B cell (primary cell): ENCODE measurements at places on chromosomes 1 and 21. TPM values are rescaled to one million over a fixed set of nuclear protein-coding genes. Genes with fewer than 3 reads are reported as not detected.

GRCh38 chr1:109500941-109501381 is 7.1 kb downstream of the CYB561D1 start:
- no peak for DNase-seq

DNA sequence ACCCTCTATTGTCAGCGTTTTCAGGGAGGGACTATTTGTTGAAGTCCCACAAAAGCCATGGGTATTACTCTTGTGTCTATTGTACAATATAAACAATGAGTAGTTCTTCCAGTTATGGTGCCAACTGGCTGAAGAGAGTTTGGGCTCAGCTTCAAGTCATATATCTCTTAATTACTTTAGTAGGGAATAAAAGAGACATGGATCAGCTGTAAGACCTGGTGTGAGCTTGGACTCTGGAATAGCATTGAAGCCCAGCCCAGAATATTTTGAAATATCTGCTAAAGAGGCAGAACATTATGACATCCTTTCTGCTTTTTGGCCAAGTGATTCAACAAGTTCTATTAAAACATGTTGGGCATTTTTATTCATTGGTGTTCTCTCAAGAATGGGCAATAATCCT is 224.9 kb downstream of the BACH1 start:
- DNase-seq = no peak

GRCh38 chr1:36836196-36836883 is 198.0 kb downstream of the GRIK3 start:
- no peak for DNase-seq

- DNase-seq = no peak
These were observed 629.1 kb downstream of the SMYD3 start for GRCh38 chr1:245877976-245878375.

- no peak for DNase-seq
These were observed 14.3 kb downstream of the ALG6 start for GRCh38 chr1:63381741-63382140.

DNA sequence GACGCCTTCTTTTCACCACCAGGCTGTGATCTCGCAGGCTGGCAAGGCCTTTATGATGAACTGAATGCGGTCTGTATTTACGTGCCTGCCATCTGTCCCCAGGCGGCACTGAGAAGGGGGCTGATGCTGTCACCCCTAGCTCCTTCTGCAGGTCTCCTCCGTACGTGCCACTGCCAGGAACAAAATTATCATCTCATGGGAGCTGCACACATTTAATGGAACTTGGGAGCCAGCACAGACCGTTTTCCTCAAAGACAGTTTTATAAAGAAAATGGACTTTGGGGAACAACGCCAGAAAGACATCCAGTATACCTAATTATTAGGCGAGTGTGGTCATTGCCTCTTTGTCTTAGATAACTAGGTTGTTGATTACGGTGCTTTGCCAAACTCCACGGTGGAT is 434.5 kb downstream of the KIF26B start:
- DNase-seq = no peak

- DNase-seq = no peak
These were observed 13.4 kb downstream of the KCNE1 start for GRCh38 chr21:34498623-34499022.

- DNase-seq = no peak
These were observed 139.9 kb upstream of the ATP1B1 start for GRCh38 chr1:168966636-168967035.

- no peak for DNase-seq
These were observed 125.5 kb upstream of the CHRM3 start for GRCh38 chr1:239260842-239261241.

DNA sequence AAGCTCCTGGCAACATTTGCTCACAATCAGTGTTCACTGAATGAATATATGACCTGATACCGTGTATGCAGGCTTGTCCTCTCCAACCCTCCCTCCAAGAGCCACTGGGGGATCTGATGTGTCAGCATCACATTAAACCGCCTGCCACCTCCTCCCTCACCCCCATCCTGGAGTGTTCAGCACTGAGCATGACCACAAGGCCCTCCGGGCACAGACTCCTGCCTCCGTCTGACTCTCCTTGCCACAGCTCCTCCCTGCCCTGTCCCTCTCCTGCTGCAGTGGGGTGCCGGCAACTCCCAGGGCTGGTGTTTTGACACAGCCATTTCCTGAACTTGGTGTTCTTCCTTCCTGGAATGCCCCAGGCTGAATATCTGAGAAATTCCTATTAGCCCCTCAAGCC is 136.7 kb downstream of the FCRL5 start:
- DNase-seq = no peak

DNA sequence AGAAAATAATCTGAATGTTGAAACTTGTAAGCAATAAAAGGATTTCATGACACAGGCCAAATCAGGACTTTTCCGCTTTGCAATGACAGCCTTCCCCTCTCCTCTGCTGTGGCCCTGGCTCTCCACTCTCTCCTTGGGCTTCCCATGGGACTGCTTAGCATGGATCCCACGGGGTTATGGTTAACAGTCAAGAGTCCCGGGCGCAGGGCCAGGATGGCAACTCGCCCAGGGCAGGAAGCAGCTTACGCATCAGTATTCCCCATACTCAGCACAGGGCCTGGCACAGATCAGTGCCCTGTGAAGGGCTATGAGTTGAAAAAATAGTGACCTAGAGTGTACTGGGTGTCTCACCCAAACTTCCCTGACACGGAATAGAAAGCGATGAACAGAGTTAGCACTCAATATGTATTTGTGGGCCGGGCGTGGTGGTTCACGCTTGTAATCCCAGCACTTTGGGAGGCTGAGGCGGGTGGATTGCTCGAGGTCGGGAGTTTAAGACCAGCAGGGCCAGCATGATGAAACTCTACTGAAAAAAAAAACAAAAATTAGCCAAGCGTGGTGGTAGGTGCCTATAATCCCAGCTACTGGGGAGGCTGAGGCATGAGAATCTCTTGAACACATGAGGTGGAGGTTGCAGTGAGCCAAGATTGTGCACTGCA is 29.1 kb upstream of the GRHL3 start:
- DNase-seq = no peak

DNA sequence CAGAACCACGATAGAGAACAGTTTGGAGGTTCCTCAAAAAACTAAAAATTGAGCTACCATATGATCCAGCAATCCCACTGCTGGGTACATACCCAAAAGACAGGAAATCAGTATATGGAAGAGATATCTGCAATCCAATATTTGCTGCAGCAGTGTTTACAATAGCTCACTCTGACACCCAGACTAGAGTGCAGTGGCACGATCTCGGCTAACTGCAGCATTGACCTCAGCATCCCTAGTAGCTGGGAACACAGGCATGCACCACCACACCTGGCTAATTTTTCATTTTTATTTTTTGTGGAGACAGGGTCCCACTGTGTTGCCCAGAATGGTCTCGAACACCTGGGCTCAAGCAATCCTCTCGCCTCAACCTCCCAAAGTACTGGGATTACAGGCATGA is 13.1 kb downstream of the TTC13 start:
- no peak for DNase-seq

DNA sequence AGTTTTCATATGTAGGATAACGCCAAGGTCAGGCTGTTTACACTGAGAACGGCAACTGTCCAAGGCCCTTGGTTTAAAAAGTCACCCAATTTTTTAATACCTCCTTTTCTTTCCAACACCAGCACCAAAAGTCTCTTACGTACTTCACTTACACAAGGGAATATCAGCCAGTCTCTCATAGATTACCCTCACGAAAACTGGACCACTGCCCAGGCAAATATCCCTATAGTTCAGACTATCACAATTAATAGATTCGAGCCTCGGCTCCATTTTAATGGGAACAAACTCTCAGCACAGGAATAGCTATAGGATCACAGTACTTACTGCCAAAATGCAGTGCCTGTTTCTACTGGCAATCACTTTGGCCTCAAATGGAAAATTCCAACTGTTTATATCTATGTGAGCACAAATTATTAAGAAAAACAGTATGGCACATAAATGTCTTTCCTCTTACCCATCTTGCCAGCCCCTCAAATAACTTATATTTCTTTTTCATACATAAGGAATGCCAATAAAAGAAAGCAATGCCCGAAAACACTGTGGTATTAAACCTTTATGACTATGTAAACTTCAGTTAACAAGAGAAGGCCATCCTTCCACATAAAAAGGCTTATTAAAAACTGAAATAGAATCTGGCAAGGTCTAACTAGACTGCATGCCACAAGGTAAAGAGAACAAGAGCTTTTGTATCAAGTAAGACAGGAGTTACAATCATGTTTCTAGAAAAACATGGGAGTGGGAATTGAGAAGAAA is 97.8 kb downstream of the SLC45A1 start:
- no peak for DNase-seq

GRCh38 chr21:44374601-44375280 is 21.3 kb downstream of the TRPM2 start:
- no peak for DNase-seq

Gene CHIA
- not detected in 2 replicates for total RNA-seq

DNA sequence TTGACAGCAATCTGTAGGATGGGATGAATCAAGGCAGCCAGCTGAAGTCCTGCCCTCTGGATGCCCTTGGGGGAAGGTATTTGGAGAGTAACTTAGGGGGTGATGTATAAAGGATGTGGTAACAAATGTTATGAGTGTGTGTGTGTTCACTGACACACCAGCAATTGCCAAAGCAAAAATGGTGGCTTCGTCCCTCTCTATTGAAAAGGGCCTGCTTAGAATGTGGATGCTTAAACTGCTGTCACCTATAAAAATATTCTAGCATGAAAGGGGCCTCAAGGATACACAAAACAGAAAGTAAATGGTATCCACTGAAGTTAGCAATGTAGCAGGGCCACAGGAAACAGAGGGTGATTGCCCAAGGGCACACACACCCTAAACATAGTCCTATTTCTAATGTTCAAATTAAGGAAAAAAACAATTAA is 15.1 kb upstream of the AIM2 start:
- DNase-seq = no peak

DNA sequence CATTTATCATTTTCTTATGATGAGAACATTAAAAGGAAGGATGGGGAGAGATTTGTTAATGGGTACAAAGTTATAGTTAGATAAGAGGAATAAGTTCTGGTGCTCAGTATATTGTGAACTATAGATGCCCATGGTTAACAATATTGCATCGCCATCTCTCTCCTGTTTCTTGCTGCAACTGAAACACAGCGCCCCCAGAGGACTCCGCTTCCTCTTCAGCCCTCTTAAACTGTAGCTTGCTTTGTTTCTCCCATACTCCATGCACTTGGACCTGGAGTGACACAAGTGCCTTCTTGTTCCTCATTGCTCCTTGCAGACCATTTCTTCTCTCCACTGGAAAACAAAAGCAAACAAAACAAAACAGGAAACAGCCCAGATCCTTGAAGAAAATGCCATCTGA is 70.1 kb upstream of the NTPCR start:
- no peak for DNase-seq

Gene DENND2C
- total RNA-seq = 0.76 and 0.87 TPM in 2 replicates

DNA sequence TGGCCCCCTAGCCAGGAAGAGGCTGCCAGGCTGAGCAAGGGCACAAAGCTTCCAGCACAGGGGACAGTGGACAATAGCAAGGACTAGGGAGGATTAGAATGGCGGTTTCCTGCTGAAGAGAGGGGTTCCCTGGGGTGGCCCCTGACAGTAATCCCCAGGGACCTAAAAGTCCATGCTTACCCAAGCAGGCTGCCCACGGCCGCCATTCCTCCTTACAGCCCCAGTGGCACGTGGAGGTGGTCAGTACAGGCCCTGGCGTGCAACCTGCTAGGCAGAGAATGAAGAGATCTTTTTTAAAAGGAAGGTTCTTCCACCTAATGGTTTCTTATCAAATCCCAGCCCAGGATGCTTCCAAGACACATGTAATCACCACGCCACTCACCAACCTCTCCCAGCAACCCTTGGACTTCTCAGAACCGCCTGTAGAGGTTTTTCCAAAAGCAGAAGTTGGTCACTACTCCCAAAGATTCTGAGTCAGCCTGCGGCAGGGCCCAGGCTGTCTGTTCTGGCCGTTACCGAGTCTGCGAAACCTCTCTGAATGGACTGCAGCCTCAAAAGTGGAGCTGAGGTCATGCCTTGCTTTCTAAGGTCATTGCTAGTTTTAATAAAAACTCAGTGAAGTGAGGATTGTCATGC is 926 bp downstream of the MRPL55 start:
- no peak for DNase-seq

Gene MROH7
- not detected in 2 replicates for total RNA-seq

DNA sequence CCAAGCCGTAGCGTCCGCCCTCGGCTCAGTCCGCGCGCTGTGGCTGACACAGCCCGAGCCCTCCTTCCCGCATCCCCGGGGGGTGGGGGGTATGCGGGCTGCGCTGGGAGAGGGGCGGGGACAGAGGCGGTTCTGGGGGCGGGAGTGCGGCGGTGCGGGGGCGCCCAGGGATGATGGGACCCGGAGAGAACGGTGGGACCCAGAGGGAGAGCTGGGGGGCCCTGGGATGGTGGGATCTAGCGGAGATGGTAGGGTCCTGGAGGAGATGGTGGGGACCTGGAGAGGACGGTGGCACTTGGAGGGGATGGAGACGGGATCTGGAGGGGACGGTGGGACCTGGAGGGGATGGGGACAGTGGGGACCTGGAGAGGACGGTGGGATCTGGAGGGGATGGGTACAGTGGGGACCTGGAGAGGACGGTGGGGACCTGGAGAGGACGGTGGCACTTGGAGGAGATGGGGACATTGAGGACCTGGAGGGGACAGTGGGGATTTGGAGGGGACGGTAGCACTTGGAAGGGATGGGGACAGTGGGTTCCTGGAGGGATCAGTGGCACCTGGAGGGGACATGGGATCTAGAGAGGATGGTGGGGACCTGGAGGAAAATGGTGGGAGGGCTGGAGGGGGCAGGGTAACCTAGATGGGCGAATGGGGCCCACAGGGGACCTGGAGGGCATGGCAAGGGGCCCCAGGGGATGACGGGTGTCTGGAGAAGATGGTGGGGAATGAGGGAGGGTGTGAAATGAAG is 477 bp downstream of the SNAP47 start:
- peak; percentile 23 for DNase-seq

GRCh38 chr1:196603651-196604050 is 4.6 kb downstream of the KCNT2 start:
- no peak for DNase-seq

DNA sequence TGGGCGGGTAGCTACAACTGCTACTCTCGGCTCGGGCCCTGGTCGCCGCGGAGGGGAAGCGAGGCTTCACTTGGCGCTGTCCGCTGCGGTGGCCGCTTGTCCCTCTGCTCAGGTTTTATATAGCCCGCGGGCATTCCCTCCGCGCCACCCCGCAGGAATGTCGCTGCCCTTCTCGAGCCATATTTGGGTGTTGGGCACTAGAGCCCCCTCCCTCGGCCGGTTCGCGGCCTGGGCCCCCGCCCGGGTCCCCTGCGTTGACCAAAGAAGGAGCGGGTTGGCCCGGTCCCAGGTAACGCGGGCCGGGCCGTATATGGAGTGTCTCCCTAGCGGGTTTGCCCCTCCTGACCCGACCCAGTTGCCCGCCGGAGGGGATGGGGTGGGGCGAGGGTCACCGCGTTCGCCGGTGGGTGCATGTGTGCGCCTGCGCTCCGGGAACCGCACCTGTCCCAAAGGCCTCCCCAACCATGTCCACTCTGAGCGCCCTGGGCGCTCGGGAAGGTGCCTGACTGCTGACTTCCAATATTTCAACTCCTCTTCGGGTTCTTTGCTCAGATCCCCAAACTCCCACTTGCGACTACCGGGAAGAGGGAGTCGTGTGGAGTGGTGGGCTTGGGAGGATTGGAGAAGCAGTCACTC is at the start of gene ACTA1:
Gene ACTA1, minus strand, starts transcription at position 90 of the 636 bp plus-strand sequence. CDS start 979 bp downstream, outside the sequence.
- no peak for DNase-seq

Gene C1orf53
- total RNA-seq = not detected in 2 replicates
